ENCODE measurements at places on chromosomes 13 and 19.

GRCh38 chr13:94588541-94588940 is 7.4 kb downstream of the TGDS start:
- DNase-seq, result no peak

GRCh38 chr13:60012488-60012887 is 151.2 kb downstream of the DIAPH3 start:
- no peak for DNase-seq

DNA sequence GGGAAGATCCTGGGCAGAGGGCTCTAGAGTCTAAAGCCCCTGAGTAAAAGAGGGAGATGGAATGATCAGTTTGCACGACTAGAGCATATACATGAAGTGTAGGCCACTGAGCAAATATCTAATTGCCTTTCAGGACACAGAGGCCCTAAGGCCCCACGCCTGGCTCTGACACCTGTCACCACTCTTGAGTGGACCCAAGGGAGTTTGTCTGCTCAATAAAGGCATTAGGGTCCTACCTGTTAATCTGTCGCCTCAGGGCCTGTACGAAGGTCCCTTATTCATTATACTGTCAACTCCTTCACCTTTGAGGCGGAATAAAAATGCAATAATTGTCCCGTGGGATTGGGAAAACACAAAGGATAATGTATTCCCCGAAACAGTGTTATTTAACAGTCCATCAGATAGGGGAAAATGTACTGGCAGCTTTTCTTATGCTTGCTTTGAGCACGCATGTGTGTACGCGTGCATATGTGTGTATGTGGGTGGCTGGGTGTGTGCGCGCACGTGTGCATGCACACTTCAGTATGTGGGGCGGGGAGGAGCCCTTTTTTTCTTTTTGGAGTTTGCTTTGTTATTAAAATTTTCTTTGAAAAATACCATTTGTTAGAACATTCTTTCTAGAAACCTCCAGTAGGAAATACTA is 161.8 kb upstream of the SERP2 start:
- no peak for DNase-seq

GRCh38 chr13:114047358-114047881 is 73.5 kb upstream of the C13orf46 start:
- DNase-seq, result no peak

DNA sequence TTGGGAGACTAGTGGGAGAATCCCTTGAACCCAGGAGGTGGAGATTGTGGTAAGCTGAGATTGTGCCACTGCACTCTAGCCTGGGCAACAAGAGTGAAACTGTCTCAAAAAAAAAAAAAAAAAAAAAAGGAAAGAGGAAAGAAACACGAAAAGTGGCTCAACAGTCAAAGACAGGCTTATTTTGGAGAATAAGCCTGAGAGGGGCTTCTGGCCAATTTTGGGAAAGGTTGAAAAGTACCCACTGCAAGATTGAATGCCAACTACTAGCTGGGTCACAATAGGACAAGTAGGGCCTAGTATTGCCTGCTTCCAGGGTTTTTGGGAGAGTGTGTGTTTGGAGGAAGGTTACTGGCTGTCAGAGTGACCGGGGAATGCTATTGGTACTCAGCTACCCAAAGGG is 17.2 kb downstream of the FBXO17 start:
- DNase-seq, result no peak

GRCh38 chr19:32908641-32909190 is 39.1 kb upstream of the SLC7A9 start:
- DNase-seq, result no peak

GRCh38 chr13:110392510-110393240 is 85.6 kb downstream of the COL4A2 start:
- no peak for DNase-seq

- DNase-seq, result peak; percentile 74
Measured at GRCh38 chr13:25085125-25085742, 10.7 kb upstream of the PABPC3 start.

GRCh38 chr13:23411706-23412105 is 21.8 kb downstream of the SACS start:
- DNase-seq, result no peak

- DNase-seq, result peak; percentile 95
Measured at GRCh38 chr13:57633141-57633949, 1.8 kb downstream of the PCDH17 start.

DNA sequence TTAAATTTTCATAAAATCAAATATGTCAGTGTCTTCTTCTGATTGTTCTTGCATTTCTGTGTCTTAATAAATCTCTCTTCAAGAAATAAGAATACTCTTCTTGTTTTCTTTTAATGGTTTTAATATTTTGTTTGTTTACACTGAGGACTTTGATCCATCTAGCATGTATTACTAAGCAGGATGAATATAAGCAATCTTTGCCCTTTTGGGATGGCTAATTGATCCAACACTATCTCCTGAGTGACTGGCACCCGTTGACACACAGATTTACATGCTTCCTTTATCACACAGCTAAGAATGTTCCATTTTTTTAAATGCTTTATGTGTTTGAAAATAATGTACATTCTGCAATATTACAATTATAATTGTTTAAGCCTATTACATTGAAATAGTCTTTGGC is 134.5 kb downstream of the TBC1D4 start:
- no peak for DNase-seq

DNA sequence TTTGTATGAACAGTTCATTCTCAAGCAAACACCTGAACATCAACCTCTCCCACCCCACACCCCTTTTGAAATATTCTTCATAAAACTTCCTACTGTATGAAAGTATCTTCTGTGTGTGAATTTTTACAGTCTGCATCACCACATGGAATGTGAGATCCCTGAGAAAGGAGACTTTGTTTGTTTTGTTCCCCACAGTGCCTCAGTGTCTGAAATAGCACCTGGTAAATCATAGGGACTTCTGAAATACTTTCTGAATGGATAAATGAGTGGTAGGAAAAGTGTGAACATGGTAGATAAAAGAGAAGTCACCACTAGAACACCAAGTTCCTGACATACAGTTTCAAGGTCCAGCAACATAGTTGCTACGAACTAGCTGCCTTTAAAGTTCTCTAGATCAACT is 1071.2 kb downstream of the EFNB2 start:
- no peak for DNase-seq

- no peak for DNase-seq
Measured at GRCh38 chr19:12162513-12162881, 399 bp upstream of the ZNF136 start.

DNA sequence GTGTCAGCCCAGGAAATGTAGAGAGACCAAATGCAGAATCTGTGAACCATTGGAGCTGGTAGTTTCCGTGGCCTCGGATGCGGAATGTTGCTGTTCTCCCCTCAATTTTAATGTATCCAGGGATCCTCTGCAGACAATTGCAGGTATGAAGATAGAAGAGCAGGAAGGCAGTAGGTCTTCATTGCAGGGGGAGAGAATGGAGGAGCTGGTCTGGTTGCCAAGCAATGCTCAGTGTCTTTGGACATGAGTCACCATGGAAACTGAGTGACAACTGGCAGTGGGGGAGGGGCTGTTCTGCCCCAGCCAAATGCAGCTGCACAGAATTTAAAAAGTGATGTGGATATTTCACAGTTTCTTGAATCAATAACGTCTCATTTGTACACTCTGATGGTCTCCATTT is 56.1 kb upstream of the ZNF835 start:
- DNase-seq, result no peak

DNA sequence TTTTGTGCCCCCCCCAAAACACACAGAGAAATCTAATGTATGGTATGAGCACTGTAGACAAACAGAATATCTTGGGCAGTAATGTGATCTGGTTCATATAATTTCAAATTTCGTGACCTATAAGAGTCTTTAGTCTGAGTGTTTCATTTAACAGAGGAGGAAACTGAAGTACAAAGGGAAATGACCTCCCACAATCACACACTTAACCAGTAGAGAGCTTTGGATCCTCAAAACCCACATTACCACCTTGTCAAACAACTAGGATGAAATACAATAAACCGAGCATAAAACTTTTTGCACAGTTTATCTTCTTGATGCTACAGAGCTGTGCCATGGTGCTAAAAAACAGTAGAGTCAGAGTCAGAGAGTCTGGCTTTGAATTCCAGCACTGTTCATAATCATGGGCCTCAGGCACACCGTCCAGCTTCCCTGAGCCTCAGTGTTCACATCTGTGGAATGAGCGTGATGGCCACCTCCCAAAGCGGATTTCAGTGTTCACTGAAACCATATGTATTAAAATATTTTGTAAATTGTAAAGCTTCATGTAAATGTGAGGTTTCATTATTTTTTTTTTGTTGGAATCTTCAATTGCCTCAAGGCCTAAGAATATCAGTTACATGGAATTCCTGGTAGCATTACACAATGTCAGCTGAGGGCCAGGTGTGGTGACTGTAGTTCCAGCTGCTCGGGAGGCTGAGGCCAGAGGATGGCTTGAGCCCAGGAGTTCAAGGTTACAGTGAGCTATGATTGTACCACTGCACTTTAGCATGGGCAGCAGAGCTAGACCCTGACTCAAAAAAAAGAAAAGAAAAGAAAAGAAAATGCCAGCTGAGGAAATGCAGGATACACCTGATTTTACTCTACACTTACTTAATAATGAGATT is 126.4 kb upstream of the FRY start:
- DNase-seq, result no peak

DNA sequence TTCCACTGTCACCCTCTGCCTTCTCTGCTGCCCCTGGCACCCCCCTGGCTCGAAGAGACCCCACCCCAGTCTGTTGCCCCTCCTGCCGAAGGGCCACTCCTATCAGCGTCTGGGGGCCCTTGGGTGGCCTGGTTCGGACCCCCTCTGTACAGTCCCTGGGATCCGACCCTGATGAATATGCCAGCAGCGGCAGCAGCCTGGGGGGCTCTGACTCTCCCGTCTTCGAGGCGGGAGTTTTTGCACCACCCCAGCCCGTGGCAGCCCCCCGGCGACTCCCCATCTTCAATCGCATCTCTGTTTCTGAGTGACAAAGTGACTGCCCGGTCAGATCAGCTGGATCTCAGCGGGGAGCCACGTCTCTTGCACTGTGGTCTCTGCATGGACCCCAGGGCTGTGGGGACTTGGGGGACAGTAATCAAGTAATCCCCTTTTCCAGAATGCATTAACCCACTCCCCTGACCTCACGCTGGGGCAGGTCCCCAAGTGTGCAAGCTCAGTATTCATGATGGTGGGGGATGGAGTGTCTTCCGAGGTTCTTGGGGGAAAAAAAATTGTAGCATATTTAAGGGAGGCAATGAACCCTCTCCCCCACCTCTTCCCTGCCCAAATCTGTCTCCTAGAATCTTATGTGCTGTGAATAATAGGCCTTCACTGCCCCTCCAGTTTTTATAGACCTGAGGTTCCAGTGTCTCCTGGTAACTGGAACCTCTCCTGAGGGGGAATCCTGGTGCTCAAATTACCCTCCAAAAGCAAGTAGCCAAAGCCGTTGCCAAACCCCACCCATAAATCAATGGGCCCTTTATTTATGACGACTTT is 2.0 kb downstream of the ZFP36 start:
- peak; percentile 64 for DNase-seq

GRCh38 chr13:21022056-21022979 is 39.1 kb downstream of the LATS2 start:
- no peak for DNase-seq

GRCh38 chr19:32345261-32346207 is at the start of gene ZNF507:
TSS of gene ZNF507 (plus strand) at chr19:32345610. CDS start at chr19:32352831, 7,221 bp downstream.
- peak; percentile 95 for DNase-seq

GRCh38 chr19:1261798-1262622 is 7.1 kb upstream of the CIRBP start:
- DNase-seq, result peak; percentile 77

GRCh38 chr19:48999481-49000325 is 6.0 kb downstream of the RUVBL2 start:
- peak; percentile 95 for DNase-seq

- DNase-seq, result no peak
Measured at GRCh38 chr13:40132249-40132648, 476.8 kb downstream of the COG6 start.

DNA sequence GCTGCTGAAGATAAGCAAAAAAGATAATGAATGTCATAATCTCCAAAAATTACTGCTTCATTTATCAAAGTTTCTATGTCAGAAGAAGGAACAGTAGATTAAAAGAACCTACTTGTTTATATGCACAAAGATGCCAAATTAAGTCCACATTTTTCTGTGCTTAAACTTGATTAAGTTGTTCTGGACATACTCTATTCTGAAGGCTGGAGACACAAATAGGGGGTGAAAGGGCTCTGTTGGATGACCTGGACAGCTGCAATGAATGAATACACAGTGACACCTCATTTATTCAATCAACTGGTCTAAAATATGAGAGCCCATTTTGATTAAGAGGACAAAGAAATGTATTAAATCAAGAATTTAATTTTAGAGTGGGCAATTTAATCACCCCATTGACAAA is 276.3 kb upstream of the PCDH9 start:
- no peak for DNase-seq

DNA sequence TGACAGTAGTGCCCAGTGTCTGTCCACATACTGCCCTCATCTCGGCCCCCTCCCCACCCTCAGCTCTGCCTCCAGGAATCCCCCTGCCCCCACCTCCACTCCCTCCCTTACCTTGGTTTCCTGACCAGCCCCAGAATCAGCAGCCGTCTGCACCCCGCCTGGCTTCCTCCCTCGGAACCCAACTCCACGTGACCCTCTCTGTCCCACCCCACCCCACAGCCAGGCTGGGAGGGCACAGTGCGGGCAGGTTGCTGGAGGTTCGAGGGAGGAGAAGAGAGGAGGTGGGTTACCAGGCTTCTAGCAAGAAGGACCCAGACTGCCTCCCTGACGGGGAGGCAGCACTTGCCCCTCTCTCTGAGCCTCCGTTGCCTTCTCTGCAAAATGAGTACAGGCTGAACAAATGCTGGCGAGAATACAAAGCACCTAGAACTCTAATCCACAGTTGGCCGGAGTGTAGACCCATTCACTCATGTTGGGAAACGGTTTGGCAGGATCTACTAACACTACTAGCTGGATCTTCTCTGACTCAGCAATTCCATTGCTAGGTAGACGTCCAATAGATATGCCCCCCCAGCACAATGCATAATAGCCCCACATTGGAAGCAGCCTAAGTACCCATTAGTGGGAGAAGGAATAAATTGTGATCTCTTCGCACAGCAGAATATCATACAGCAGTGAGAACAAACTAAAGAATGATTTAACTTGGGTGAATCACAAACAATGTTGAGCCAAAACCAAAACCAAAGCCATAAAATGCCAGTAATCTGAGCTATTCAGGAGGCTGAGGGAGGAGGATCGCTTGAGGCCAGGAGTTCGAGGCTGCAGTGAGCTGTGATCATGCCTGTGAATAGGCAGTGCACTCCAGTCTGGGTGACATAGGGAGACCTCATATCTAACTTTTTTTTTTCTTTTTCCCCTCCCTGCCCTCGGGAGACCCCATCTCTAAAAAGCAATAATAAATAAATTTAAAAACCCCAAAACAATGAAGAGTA is at the start of gene RASAL3:
Gene RASAL3 (minus strand): TSS at position 151 of the 992 bp plus-strand sequence. CDS start 186 bp downstream, outside the sequence.
- DNase-seq, result peak; percentile 59
